LNCaP clone FGC (cell line): ENCODE measurements at places on chromosomes 13 and 19.
A peak's percentile ranks its signal among the peaks of the same experiment; 100 is the strongest.

DNA sequence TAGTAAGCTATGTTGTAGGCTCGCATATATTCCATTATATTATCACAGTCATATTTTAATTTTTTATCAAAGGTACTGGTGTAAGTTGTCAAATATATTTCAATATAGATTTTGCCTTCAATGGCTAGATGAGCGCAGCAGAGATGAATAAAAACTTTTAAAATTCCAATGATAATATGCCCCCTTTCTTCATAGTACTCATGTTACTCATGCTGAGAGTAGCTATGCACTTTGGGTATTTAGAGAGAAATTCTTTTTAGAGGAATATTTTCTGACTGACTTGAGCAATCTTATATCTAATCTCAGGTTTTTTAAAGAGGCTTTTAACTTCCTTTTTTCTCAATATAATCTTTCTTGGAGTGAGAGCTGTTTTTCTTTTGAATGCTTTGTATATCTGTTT lies 11.4 kb downstream of the ZNF254 start:
- no peak for DNase-seq

- DNase-seq, result no peak
Measured at GRCh38 chr19:47155148-47155547, 24.5 kb downstream of the SAE1 start.

- DNase-seq, result no peak
Measured at GRCh38 chr19:31099515-31100205, 249.6 kb downstream of the TSHZ3 start.

GRCh38 chr13:40355126-40355724 lies 311.2 kb downstream of the FOXO1 start:
- no peak for DNase-seq

DNA sequence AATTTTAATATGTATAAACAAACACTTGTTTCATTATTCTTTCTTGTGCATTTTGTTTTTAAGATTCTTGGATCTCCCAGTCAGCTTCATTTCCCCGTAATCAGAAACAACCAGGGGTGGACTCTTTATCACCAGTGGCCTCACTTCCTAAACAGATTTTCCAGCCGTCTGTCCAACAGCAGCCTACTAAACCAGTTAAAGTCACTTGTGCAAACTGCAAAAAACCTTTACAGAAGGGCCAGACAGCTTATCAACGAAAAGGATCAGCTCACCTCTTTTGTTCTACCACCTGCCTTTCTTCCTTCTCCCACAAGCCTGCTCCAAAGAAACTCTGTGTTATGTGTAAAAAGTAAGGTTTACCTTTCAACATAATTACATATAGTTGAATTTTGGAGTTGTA lies 44.3 kb downstream of the ZMYM2 start:
- peak; percentile 8 for DNase-seq

GRCh38 chr13:91357613-91358386 lies 10.3 kb downstream of the MIR17HG start:
- DNase-seq, result no peak
